Hippocampal formation (tissue), 2 donors: ENCODE measurements at places on chromosomes 4 and X.

DNA sequence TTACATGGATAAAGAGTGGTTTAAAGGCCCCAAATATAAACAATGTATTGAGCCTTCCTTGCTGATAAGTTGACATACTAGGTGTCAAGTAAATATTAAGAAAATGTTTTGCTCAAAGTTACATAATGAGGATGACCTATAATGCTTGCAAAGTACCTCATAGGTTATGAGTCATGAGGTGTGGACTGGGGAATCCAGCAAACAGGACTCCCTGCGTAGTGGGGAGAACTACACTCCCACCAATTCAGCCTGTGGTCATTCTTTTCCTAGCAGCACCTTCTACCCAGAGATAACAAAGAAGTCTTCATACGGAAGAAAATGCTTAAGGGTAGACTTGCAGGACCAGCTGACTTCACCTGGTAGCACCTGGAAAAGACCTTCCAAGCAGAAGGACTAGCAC, 418.9 kb upstream of the CPEB2 start:
- DNase-seq = no peak

GRCh38 chrX:72715546-72715945, 1.4 kb upstream of the PHKA1 start:
- no peak for DNase-seq

DNA sequence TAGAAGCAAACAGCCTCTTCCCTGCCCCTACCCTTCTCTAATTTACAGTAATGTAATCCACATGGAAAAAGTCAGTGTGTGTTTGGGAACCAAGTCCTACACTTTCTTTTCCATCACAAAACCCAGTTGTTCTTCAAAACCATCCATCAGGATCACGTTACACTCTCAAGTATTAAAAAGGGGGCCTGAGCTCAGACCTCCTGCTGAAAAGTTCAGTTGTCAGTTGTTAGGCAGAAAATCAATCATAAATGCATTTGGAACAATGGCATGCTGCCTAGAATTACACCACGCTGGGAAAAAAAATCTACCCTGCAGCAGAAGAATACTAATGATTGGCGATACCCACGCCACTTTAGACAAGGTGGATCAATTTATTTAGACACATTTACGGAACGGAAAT, 236.5 kb downstream of the PARM1 start:
- no peak for DNase-seq

- no peak for DNase-seq
Observed at GRCh38 chrX:37662181-37662580, 23.4 kb upstream of the XK start.

- DNase-seq = no peak
Observed at GRCh38 chrX:48848847-48849246, 13.4 kb upstream of the PCSK1N start.
